ENCODE measurements at places on chromosomes 5 and 9.

DNA sequence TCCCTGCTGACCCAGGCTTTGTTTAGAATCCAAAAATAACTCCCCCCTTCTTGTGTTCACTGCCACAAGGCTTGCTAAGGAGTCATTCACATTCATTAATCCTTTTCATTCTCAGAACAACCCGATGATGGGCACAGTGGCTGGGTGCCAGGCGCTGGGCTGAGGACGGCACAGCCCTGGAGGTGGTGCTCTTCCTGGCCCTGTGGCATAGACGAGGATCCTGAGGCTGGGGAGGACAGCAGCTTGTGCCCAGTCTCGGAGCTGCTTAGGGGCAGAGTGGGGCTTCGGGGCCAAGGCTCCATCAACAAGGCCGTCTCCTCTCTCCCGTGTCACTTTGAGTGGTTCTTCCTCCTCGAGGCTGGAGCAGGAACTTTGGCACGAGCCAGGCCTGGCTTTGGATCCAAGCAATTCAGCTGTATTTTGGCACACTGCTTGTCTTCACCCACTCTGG lies 166.7 kb downstream of the TTLL11 start:
- DNase-seq: no peak

DNA sequence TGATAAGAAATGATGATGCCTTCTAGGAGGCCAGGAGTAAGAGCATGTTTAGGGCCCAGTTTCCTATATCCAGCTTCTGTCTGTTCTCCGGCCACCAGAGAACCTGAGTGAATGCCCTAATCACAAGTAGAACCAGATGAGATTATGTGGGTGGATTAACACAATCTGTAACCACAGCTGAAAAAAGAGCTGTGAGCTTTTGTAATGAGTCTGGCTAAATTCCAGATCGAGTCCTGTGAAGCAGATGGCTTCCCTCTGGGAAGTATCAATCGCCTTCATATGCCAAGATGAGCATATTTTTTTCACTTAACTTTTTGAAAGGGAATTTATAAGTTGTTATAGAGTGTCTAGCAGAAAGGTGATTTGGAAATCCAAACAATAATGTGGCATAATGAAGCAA lies 99.8 kb downstream of the NNT start:
- no peak for DNase-seq

DNA sequence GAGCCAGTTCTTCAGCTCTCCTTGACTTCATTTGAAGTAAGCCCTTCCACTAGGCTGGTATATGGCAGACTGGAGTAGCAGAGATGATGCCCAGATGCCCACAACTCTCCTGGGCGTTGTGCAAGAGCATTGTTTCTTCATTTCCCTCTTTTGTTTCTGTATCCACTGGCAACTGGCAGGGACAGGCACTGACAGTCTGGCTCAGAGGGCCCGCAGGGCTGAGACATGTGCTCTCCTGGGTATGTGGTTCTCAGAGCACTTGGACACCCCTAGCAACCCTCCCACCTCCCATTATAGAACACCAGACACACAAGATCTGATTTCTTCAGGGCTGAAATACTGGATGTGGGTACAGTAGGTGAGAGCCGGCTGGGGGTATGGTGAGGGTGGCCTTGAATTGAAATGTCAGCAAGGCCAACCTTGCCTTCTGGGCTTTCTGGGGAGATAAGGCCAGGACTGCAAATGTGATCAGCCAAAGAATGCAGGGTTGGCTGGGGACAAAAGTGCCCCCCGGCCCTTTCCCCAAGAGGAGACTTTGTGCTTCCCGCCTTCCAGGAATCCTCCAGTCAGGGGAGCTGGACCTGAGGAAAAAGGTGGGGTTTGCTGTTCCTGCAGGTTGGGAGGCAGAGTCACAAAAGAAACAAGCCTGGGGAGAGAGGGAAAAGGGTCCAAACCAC lies 28.6 kb upstream of the CTNNA1 start:
- DNase-seq: no peak

DNA sequence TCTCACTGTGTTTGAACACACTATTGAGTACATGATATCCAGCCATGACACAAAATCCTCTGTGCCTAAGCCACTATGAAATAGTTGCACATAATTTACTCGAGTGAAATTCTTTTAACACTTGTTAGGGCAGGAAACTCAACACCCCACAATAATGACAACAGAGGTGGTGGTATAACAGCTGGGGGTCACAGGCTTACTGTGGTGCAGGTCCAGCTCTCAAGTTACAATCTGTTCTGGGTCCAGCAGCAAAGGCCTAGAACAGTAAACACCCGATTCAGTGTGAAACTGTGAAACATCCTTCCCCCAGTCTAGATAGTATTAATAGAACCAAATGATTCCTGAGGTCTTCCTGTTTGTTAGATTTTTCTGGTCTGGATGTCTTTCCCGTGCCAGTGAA lies 102.9 kb upstream of the APC start:
- no peak for DNase-seq
